PC-3 (cell line): ENCODE measurements at places on chromosomes 12 and 14.

GRCh38 chr12:122184517-122184916 is 1.6 kb downstream of the LRRC43 start:
- DNase-seq: no peak

DNA sequence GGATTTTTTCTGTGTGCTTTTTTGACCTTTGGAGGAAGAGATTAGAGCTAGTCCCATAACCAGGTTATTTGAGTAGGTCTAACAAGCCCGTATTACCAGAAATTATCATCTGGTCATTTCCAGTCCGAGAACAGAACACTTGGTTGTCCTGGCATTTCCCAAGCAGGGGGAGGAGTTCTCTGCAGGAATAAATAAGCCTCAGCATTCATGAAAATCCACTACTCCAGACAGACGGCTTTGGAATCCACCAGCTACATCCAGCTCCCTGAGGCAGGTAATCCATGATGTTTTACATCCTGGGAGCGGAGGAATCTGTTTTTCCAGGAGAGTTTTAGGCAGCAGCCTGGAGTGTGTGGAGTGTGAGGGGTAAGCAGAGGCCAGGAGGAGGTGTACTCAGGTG is at the start of gene SERPINA3:
Gene SERPINA3 (plus strand): TSS at position 218 of the 400 bp plus-strand sequence. CDS start 2,051 bp downstream, outside the sequence.
- DNase-seq: no peak

GRCh38 chr14:52789118-52789517 is 2.3 kb downstream of the GNPNAT1 start:
- DNase-seq: no peak

DNA sequence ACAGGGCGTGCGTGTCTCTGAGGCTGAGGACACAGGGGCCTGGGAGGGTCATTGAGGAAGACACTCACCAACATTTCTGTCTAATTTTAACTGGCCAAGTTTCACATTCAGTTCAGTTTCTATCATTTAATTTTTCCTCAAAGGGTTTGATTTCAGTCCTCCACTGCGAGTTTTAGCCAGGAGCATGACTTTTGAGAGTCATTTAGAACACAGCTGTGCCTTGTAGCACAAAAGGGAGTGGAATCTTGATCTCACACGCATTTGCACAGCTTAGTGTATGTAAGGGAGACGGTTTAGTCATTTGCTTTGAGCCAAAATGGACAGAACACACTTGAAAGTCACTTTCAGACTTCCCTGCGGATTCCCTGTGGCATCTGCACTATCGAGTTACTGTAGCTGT is 1090.8 kb downstream of the BCL11B start:
- DNase-seq: no peak

DNA sequence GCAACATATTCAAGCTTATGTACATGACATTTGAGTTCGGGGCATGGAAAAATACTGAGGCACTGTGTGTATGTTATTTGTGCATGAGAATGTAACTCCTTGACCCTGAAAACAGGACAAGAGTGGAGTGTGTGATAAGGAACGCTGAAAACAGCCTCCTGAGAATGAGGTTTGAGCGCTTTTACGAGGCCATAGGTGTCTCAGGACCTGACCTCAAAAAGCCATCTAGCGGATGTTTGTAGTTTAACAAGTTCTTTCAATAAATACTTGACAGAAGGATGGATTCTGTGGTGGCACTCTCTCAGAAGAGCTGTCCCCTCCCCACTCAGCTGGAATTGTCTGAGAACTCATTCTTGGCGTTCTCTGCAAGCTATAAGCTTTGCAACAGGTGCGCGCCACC is 350.5 kb upstream of the TMTC1 start:
- peak; percentile 64 for DNase-seq

GRCh38 chr12:126627596-126627995 is 1562.4 kb downstream of the AACS start:
- no peak for DNase-seq

- no peak for DNase-seq
Observed at GRCh38 chr12:45342848-45343247, 127.0 kb downstream of the ANO6 start.
